ENCODE measurements at places on chromosomes 4 and X.

DNA sequence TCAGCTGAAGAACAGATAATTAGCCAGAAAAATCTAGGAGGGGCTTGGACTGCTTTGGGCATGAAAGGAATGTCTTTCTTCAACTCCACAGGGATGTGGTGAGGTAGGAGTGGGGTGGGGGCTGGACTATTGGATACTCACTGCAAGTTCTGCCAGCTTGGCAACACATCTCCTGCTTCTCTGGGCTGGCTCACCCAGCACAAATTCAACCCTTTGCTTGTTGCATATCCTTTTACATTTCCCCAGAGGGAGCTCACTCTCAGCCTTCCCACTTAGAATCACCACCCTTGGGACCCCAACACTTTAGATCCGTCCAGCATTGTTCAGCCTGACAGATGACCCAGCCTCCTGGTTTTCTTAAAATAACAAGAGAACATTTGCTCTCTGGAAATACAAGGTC, 120.6 kb downstream of the KDR start:
- no peak for DNase-seq

DNA sequence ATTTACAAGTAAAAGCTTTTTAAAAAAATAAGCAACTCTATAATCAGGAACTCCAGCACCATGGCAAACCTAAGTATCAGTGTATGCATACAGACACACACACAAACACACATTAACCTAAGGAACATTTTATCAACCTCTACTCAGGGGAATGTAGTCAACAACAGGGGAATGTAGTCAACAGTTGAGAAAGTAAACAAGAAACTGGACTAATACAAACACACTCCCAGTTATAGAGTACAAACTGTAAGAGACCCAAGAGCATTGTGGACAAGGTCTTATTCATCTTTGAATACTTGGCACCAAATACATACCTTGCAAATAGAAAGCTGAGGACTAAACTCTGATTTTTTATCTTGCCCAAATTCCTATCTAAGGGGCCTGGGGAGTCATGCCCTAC, 36.2 kb downstream of the PAPSS1 start:
- no peak for DNase-seq

GRCh38 chrX:3711331-3711917, 2.0 kb downstream of the PRKX start:
- DNase-seq: no peak

GRCh38 chr4:185276036-185276435, 66.6 kb downstream of the SNX25 start:
- DNase-seq: no peak

GRCh38 chr4:168474660-168475320, 5.5 kb downstream of the DDX60L start:
- no peak for DNase-seq

DNA sequence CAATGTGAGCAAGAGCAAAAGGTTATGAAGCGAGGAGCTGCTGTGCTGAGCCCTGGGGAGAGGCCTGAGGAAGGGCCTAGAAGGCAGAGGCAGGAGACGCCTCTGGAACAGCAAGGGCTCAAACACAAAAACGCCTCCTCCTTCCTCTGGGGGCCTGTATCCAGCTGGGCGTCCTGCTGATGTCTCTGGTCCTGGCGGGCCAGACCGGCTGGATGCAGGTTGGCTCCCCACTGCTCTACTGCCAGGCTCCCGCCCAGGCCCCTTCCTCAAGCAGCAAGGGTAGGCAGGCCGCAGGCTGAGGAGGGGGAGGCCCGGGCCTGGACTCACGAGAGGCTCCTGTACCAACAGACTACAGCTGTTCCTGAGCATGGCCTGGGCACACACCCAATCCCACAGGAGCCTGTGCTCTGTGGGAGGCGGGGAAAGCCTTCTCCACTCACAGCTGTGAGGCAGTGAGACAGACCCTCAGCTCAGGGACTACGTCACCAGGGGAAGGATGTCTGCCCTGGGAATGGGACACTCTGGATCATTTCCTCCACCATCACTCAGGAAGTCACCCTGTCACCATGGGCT, 2.3 kb downstream of the HAUS7 start:
- no peak for DNase-seq

DNA sequence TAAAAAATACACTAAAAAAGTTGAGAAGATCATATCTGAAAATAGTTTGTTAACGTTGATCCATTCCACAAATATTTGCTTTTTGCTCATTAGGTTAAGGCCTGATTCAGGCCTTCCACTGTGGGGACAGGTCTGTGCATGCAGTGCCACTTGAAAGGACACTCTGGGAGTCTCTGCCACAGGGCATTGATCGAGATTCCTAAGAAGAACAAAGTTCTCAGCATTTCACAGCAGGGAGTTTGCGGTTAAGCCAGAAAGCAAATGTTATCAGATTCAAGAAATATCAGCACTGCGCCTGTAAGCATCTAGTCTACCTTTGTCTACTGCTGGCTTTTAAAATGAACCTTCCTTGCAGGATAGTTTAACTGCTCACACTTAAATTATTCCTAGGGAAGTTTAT, 62.2 kb upstream of the TNIP3 start:
- DNase-seq: no peak

DNA sequence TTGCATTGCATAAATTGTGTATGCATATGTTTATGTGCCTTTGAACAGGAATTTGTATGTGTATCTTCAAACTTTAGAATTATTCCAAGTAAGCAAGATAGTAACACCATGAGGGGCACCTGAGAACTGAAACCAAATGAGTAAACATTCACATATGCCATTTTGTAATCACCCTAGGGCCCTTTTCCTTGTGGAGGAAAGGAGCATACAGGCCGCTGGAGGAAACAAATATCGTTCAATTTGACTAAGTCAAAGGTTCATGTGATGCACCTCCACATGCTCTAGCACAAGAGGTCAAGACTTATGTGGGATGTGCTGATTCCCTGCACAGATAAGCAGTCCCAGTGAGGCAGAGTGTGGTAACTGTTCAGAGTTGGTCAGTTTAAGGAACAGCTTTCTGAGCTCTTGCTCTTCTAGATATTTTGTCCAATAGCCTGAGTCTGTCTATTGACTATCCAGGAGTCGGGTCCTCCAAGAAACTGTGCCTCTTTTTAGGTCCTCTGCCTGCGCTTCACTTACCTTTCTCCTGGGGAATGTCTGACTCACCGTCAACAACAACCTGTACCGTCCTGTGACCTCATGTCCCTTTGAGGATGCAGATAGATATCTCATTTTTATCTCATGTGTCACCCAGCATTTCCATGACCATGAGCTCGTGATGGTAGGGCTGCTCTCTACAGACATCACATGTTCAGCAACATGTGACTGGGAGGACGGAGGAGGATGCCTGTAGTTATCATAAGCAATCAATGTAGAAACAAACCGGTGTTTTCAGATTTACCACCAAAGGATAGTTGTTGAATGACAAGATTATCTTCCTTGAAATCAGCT, 196.9 kb downstream of the NWD2 start:
- no peak for DNase-seq

DNA sequence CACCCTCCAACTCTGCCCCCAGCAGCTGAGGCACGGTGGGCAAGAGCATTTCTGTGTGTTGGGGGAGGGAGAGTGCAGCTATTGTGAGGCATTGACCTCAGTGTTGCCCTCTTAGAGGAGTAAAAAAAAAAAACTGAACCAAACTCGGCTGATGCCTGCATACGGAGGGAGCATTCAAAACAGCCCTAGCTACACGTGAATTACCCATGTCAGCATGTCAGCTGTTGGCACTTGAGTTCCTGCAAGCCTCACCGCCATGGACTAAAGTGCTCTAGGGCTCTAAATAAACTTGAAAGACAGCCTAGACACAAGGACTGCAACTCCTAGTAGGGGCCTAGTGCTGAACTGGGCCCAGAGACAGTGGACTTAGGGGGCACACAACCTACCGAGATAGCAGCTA, 22.0 kb downstream of the ITIH6 start:
- no peak for DNase-seq

GRCh38 chr4:139241086-139241783, 38.8 kb downstream of the MGARP start:
- no peak for DNase-seq

DNA sequence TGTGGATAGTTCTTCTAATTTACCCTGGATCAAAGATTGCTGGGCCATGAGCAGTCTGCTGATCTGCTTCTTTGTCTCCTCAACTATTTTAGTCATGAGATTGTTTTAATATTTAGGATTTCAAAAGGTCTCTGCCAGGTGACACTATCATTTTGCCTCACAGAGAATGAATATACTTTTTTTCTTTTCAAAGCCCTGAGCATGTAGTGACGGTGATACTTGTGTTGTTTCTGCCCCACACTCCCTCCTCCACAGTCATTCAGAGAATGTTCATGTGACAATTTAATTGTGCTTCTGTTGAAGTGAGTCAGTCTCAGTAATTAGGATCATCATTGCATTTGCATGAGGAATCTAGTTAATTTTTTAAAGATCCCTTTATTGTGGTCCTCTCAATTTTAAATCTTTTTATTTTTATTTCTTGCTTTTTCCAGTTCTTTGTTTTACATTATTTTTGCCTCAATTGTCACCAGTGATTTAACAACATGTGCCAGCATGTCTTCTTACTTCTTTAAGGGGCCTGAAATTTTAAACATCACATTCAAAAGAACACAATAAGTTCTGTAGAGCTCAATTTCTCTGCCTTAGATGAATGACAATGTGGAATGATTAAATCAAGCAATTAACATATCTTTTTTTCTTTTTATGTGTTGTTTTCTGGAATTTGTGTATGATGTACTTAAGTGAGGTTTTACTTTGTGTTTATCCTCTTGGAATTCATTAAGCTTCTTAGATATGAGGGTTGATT, 12.3 kb downstream of the MMRN1 start:
- DNase-seq: no peak

DNA sequence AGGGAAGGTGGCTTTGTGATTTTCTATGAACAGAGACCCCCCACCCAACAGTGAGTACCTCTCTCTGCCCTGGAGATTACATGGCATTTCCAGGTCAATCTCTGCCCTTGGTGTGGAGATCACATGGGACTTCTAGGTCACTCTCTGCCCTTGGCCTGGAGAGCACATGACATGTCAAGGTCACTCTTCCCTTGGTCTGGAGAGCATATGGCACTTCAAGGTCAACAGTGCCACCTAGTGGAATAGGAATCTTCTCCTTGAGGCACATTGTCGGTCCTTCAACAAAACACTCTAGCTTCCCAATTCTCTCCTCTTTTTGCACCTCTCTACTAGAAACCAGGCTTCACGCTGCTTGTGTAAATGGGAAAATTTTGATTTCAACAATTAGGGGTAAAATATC, 66.2 kb upstream of the TACR3 start:
- DNase-seq: no peak

- no peak for DNase-seq
Measured at GRCh38 chr4:15042529-15043167, 40.4 kb downstream of the CPEB2 start.

DNA sequence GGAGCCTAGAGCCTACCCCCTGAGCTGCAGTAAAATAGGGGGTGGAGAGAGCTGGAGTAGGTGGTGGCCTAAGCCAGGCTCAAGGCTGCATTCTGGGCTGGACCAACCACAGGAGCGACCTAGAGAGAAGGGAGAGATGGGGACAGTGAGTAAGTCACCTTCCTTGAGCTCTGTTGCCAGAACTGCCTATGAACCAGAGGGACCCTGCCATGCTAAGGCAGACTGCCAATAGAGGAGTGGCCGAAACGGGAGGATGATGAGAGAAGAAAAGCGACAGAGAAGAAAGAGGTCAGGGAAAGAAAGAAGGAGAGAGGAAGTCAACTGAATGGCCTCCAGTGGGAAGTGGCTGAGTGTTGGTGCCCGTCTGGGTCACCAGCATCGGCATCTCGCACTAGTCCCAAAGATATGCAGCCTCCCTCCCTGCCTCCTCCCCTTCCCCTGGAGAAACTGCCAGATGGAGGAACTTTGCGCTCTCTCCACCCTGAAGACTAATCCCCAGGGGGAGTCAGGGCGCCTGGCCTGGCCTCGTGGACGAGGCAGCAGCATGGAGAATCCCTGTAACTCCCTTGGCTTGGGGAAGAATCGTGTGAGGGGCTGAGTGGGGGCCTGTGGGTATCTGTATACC, 28.8 kb downstream of the ELF4 start:
- DNase-seq: no peak

- no peak for DNase-seq
Measured at GRCh38 chr4:56723201-56723605, 42.1 kb upstream of the HOPX start.

DNA sequence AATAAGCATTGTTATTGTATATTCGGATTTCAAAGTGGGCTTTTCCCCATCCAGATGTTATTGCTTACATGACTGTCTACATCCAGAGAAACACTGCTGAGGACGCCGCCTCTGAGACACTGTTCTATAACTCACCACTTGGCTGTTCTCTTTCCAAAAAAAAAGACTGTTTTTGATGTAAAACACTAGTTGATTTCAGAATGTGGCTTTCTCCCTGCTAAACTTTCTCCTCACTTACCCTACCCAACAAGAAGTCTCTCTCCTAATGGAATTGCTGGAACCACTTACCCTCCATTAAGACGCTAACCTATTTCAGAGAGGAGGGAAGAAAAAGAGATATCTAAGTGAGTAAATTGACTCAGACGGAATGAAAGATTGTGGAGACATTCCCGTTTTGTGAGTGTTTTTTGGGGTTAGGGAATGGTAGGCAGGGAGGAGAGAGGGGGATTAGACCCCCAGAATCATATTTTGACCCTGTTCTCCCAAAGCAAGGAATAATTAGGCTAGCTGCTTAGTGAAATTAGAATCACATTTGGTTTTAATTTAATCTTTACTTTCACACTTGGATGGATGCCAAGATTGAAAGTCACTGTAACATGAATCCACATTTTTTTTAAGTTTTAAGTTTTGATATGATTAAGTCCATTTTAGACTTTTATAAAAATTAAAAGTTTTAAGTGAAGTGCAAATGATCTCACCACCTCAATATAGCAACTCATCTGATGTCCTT, 174.9 kb downstream of the CHIC2 start:
- DNase-seq: no peak

DNA sequence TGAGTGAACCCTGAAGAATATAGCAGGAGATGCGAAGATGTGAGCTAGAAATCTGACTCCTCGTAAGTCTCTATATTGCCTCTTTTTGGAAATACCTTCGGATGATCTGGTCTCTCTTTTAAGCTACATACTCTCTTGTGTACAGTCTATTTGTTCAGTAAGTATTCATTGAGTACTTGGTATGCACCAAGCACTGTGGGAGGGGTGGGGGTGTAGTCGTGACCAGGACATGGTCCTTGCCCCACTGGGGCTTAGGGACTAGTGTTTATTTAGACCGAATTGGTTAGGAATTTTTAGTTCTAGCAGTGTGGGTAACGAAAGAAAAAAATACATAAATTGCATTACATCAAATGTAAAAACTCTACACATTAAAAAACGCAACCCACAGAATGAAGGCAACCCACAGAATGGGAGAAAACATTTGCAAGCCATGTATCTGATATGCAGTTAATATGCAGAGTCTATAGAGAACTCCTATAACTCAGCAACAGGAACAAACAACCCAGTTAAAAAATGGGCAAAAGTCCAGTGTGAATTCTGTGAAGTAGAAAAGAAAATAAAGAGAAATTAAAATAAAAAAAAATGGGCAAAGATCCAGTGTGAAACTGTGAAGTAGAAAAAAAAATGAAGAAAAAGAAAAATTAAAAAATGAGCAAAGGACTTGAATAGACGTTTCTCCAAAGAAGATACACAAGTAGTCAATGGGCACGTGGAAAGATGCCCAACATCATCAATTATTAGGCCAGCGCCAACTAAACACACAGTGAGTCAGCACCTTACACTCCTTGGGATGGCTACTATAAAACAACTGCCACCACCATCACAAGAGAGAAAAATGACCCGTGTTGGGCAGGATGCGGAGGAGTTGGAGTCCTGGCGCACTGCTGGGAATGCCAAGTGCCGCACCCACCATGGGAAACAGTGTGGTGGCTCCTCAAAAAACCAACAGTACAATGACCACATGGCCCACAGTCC, 43.8 kb downstream of the RGS12 start:
- no peak for DNase-seq

All from AG04449 (cell line).